Calu3 (cell line): ENCODE measurements at places on chromosomes 4 and X. TPM values are rescaled to one million over a fixed set of nuclear protein-coding genes. Genes with fewer than 3 reads are reported as not detected.

CXCL13 gene
- total RNA-seq = 0.51 TPM in 1 of 2 replicates, not detected in the other

UVSSA gene
- total RNA-seq = 19.9 and 22.6 TPM in 2 replicates

LDB2 gene
- total RNA-seq = not detected in 2 replicates

PHKA2 gene
- 44.7 and 47.6 TPM in 2 replicates for total RNA-seq

SYTL5 gene
- total RNA-seq = 0.47 and 1.2 TPM in 2 replicates

CLCN4 gene
- 9.9 and 13.3 TPM in 2 replicates for total RNA-seq

DNA sequence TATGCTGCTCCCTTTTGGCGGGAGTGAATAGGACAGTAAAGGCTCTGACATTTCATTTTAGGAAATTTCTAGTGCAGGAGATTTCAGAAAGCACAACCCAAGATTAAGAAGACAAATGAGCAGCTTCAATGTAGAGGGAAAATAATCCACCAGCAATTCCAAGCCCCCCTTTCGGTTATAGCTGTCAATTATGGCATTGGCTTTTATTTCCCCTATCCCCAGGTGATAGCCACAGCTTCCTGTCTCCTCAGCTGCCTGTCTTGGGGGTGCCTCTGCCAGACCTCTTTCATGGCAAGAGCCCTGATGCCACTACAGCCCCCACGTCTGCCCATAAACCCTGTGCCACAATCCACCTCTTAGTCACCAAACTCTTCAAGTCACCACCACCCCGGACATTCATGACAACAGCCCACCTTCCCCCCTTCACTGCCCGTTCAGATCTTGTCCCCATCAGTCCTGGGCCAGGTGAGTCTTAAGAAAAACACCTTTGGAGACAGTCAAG, 48.4 kb upstream of the CLNK start:
- H3K36me3 ChIP-seq = no peaks in the 10 kb centered on the region
- DNase-seq = no peak
- peak overlapping the region; percentile 19 for H3K27ac ChIP-seq
- H3K27me3 ChIP-seq = no peaks in the 10 kb centered on the region

- H3K4me3 ChIP-seq = no peak overlapping the region
- no peaks in the 10 kb centered on the region for H3K4me1 ChIP-seq
- no peaks in the 10 kb centered on the region for H3K27me3 ChIP-seq
- H3K27ac ChIP-seq = no peak overlapping the region
These were observed 13.1 kb downstream of the GPKOW start for GRCh38 chrX:49110417-49110816.

GRCh38 chr4:173288296-173288695, 45.9 kb downstream of the HMGB2 start:
- H3K4me1 ChIP-seq = peaks cover 18% of the 10 kb centered on the region
- H3K36me3 ChIP-seq = no peaks in the 10 kb centered on the region
- no peaks in the 10 kb centered on the region for H3K27me3 ChIP-seq
- H3K4me3 ChIP-seq = peak overlapping the region; percentile 48

DNA sequence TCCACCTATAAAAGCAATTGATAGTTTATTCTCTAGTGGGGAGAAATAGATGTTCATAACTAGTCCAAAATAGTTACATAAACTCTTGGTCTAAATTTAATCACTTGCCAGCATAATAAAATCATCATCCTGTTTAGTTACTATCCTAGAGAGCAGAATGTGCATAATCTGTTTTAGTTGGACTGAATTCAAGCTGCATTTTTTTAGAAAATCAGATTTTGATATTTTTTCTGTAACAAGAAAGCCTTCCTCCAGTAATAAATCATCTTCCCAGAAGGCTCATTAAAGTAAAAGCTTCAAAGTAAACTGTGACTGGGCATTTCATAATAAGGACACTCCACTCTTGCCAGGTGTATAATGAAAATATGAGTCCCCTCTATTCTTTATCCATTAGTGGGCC, 453.1 kb downstream of the TRAM1L1 start:
- H3K27ac ChIP-seq = no peak overlapping the region
- H3K4me3 ChIP-seq = no peak overlapping the region
- DNase-seq = no peak
- H3K4me1 ChIP-seq = no peaks in the 10 kb centered on the region

GRCh38 chr4:116055857-116056827, 942.7 kb upstream of the NDST4 start:
- H3K4me3 ChIP-seq = no peak overlapping the region
- H3K27ac ChIP-seq = no peak overlapping the region
- H3K27me3 ChIP-seq = no peaks in the 10 kb centered on the region
- no peaks in the 10 kb centered on the region for H3K36me3 ChIP-seq
- DNase-seq = no peak

GRCh38 chrX:34813618-34814017, 129.0 kb upstream of the FAM47B start:
- no peak overlapping the region for H3K27ac ChIP-seq
- no peaks in the 10 kb centered on the region for H3K36me3 ChIP-seq
- H3K4me1 ChIP-seq = peaks cover 14% of the 10 kb centered on the region
- DNase-seq = no peak

- no peaks in the 10 kb centered on the region for H3K27me3 ChIP-seq
- no peaks in the 10 kb centered on the region for H3K4me1 ChIP-seq
- no peak overlapping the region for H3K4me3 ChIP-seq
- DNase-seq = no peak
- no peaks in the 10 kb centered on the region for H3K36me3 ChIP-seq
These were observed 62.2 kb downstream of the PRKX start for GRCh38 chrX:3651277-3651676.

- no peaks in the 10 kb centered on the region for H3K4me1 ChIP-seq
- peak overlapping the region; percentile 70 for H3K4me3 ChIP-seq
- H3K27ac ChIP-seq = peak overlapping the region; percentile 67
- H3K27me3 ChIP-seq = no peaks in the 10 kb centered on the region
- no peak for DNase-seq
These were observed 394 bp upstream of the DYNLT3 start for GRCh38 chrX:37847733-37848197.

- DNase-seq = no peak
- H3K4me1 ChIP-seq = no peaks in the 10 kb centered on the region
- H3K36me3 ChIP-seq = no peaks in the 10 kb centered on the region
- H3K4me3 ChIP-seq = no peak overlapping the region
These were observed 63.1 kb downstream of the SLC10A7 start for GRCh38 chr4:146458594-146458993.

DNA sequence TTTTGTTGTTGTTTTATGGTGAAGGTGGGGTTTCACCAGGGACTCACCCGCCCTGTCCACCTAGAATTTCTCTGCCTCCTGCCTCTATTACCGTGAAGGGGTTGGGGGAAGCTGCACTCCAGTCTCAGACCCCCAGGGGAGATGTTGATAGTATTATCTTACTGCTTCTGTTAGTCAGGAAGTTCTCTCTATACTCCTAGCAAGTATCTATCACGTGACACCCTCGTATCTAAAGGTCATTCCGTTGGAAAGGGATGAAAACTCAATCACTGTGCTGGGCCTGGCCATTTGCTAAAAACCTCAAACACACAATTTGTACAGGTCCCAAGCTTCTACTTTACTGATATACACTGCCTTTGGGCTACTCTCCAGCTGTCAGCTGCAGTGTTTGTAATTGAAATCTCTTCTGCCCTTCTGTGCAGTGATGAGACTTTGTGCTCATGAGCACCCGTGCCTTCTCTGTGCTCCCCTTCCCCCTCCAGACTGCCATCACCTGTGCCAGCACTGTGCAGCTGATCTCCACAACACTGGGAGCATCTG, 188.5 kb upstream of the ANXA3 start:
- no peaks in the 10 kb centered on the region for H3K36me3 ChIP-seq
- H3K27ac ChIP-seq = no peak overlapping the region
- no peak for DNase-seq
- no peaks in the 10 kb centered on the region for H3K4me1 ChIP-seq
- H3K4me3 ChIP-seq = no peak overlapping the region

DNA sequence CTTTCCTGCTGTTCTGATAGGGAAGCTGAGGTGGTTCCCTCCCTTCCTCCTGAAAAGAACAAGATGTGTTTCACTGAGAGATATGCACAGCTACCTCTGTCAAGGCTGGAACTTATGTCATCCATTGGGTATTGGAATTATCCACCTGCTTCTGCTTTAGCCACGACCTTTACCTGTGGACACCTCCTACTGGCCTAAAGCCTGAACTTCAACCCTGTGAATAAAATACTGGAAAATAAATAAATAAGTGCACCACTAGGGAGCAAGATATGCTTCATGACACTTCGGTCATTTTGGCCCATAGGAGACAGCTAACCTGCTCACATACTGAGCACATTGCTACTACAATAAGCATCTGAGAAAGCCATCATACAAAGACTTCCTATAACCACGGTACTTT, 419.9 kb upstream of the NWD2 start:
- H3K4me1 ChIP-seq = no peaks in the 10 kb centered on the region
- no peak overlapping the region for H3K27ac ChIP-seq
- no peak overlapping the region for H3K4me3 ChIP-seq
- no peaks in the 10 kb centered on the region for H3K36me3 ChIP-seq
- DNase-seq = no peak
- H3K27me3 ChIP-seq = no peaks in the 10 kb centered on the region

DNA sequence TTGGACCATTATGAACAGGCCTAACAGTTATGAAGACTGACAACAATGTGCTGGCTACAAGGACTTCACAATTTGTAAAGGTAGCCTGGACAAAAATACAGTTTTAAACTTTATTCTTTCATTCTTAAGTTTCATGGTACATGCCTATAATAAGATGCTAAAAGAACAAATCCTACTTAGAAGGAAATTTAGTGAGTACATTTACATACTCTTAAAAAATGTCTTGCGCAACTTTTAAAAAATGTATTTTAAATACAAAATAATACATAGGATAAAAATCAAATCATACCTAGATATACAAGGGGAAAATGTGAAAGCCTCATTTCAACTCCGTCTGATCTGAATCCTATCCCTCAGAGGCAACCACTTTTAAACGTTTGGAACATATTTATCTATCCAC, 200.7 kb upstream of the SPIN4 start:
- no peaks in the 10 kb centered on the region for H3K36me3 ChIP-seq
- H3K27me3 ChIP-seq = no peaks in the 10 kb centered on the region
- no peak overlapping the region for H3K4me3 ChIP-seq
- no peak for DNase-seq

DNA sequence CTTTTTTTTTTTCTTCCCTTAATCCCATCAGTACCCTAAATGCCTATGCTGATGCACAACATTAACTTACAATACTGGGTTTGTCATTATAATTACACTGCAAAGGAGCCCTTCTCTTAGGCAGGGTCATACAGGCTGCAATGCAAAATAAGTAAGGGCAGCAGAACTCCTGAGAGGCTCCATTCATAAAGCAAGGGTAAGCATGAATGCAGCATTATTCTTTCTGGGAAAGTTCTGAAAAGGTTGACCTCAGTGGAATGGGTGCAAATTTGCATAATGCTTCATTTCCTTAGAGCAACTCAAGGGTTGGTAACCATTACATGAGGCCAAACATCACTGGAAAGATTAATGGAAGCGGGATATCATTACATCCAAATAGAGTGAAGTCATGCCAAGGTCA, 789.2 kb downstream of the KLHL13 start:
- no peak for DNase-seq
- no peaks in the 10 kb centered on the region for H3K4me1 ChIP-seq
- H3K27ac ChIP-seq = no peak overlapping the region
- H3K36me3 ChIP-seq = no peaks in the 10 kb centered on the region
- H3K27me3 ChIP-seq = no peaks in the 10 kb centered on the region
- H3K4me3 ChIP-seq = no peak overlapping the region

- DNase-seq = no peak
- H3K4me1 ChIP-seq = no peaks in the 10 kb centered on the region
These were observed 2.6 kb downstream of the NLGN4X start for GRCh38 chrX:6225911-6226595.

DNA sequence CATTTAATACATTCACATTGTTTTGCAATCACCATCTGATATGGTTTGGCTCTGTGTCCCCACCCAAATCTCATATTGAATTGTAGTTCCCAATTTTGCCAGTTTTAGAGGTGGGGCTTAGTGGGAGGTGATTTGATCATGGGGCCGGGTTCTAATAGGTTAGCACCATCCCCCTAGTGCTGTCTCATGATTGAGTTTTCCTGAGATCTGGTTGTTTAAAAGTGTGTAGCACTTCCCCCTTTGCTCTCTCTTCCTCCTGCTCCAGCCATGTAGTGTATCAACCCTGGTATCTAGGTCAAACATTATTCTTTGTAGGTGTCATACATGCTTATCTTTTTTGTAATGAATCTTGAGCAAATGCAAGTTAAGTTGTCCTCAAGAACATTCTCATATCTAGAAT, 83.3 kb upstream of the KIT start:
- H3K36me3 ChIP-seq = no peaks in the 10 kb centered on the region
- H3K27ac ChIP-seq = no peak overlapping the region
- no peak for DNase-seq
- no peak overlapping the region for H3K4me3 ChIP-seq
- no peaks in the 10 kb centered on the region for H3K4me1 ChIP-seq

DNA sequence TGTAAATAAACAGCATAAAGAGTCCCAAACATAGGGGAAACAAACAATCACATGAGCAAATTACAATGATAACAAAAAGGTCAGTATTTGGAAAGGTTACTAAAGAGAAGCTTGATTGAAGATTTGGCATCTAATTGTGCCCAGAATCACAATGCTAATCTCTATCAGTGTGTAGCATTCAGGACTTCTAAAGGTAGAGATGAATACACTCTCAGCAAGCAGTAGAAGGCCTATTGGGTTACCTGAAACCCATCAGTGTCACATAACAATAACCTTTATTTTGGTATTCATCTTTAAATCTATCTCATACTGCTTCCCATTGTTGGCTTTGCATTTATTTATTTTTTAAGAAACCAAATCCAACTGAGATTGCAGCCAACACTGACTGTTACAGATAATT, 319.5 kb downstream of the ACTRT1 start:
- H3K36me3 ChIP-seq = no peaks in the 10 kb centered on the region
- H3K27me3 ChIP-seq = no peaks in the 10 kb centered on the region
- no peak overlapping the region for H3K4me3 ChIP-seq
- H3K4me1 ChIP-seq = no peaks in the 10 kb centered on the region

- H3K27ac ChIP-seq = no peak overlapping the region
- no peak for DNase-seq
- no peak overlapping the region for H3K4me3 ChIP-seq
- H3K27me3 ChIP-seq = peaks cover 14% of the 10 kb centered on the region
- H3K4me1 ChIP-seq = no peaks in the 10 kb centered on the region
These were observed 237.5 kb upstream of the GEMIN8 start for GRCh38 chrX:14267216-14267615.
